ENCODE measurements at places on chromosomes 1 and 21.

- no peak for DNase-seq
These were observed 31.2 kb downstream of the SPRTN start for GRCh38 chr1:231369282-231369681.

DNA sequence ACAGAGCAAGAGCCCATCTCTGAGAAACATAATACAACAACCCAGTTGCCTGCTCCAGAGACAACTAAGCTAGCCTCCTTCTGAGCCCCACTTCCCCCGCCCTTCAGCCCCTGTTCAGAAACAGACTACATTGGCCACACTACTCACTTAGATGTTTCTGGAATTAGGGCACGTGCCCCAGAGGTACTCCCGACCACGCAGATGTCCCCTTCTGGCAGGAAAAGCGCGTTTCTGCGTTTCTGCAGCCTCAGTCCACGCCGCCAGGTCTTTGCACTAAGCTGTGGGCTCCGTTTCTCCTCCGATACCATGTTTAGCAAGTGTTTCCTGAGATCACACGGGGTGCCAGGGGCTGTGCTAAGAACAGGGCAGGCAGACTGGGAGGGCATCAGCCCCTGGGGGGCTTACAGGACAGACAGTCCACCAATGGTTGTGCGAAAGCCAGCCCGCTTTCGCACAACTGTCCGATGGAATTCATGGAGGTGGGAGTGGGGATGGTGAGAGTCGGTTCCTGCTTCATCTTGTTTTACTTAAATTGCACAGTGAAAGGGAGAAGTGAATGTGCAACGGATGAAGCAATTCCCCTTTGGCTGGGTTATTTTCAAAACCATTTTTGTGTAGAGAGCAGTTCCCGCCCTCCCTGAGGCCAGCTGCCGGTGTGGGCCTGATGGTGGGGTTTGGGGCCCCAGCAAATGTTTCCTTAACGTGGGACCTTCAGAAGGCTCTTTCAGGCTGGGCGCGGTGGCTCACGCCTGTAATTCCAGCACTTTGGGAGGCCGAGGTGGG, 2.7 kb downstream of the PIK3CD start:
- no peak for DNase-seq

- no peak for DNase-seq
These were observed 35.2 kb upstream of the LRP8 start for GRCh38 chr1:53362851-53363642.

DNA sequence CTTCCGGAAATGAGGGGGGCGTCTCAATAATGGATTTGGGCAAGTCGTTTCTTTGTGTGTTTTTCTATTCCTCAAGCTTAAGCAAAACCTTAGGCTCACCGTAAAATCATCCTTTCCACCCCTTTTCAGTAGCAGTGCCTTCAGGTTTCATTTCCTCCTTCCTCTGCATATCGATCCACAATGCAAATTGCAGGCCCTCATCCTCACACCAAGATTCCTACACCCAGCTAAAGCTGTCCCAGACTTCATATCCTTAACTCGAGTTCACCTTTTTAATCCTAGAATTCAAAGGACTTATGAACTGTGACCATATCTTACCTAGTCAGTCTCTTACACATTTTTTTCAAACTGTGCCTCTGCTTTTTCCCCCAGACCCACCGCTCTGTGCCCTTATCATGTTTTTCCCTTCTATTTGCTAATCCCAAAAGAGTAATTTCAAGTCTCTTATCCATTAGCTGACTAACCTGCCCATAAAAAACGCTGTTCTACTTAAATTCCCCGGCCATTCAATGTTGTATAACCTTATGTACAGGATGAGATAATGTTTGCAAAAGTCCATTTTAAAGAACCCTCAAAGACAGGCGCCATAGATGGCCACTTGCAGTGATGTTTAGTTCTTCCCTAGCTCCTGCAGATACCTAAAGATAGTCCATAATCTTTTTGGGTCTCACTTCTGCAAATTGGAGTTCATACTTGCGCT, 1.5 kb downstream of the AKIRIN1 start:
- DNase-seq: no peak

- DNase-seq: no peak
These were observed 271.2 kb downstream of the ZP4 start for GRCh38 chr1:237619553-237619952.

DNA sequence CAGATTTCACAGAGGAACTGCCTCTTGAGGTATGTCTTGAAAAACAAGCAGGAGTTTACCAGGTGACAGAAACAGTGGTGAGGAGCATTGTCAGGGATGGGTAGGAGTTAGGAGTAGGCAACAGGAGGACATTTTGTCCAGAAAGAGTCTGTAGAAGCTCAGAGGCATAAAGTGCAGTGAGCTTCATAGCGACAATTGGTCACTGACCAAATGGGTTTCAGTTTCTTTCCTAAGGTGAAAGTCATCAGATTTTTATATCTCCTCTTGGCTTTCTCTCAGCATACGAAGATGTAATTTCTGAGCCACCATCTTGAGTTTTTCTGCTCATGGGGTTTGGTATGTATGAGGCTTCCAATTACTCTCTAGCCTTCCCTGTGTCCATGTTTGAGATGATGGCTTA, 29.3 kb upstream of the FASLG start:
- DNase-seq: no peak

DNA sequence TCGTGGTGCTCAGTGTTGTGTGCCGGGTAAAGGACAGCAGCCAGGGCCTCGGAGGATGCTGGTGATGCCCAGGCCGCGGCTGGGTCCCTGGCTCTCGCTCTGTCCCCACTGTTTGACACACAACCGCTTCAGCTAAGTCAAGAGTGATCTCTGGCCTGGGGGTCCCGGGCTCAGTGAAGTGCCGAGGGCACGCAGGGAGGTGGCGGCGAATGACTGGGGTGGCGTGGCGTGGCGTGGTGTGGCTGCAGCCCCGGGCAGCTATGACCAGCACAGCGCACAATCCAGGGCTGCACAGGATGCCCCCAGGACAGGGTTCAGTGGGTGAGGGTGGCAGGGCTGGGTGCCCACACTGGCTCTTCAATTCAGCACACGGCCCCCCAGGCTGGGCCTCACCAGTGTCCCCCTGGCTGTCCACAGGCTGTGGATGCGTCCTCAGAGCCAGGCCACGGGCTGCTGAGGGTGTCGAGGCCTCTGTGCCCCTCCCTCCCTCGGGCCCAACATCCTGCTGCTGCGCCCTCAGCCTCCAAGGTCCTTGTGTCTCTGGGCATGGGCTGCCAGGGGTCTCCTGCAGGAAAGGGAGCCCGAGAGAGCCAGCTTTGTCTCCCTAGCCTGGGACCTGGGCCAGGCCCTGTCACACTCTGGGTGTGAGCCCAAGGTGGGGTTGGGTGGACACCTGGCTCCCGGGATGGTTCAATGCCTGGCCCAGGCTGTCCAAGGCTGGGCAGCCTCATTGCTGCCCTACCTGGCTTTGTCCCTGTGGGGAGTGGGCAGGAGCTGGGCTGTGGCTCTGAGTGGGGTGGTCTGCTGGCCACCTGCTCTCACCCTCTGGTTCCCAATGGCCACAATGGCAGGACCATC, 12.0 kb upstream of the SKI start:
- no peak for DNase-seq

DNA sequence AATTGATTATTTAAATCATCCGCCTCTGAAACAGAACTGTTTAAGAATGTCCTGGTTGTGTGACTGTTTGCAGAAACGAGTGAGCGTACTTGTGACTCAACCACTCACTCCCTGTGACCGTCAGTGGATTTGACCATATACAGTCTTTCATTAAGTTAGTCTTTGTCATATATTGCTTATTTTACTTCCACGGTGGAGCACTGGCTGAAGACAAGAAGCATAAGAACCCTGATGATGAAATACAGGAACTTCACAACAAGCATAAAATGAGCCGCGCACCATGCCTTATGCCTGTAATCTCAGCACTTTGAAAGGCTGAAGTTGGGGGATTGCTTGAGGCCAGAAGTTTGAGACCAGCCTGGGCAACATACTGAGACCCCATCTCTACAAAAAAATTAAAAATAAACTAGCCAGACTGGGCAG, 194.0 kb downstream of the TOMM20 start:
- DNase-seq: no peak

- DNase-seq: no peak
These were observed 124.0 kb upstream of the ERG start for GRCh38 chr21:38622081-38622826.

GRCh38 chr1:229136822-229137221, 134.1 kb upstream of the RAB4A start:
- no peak for DNase-seq

DNA sequence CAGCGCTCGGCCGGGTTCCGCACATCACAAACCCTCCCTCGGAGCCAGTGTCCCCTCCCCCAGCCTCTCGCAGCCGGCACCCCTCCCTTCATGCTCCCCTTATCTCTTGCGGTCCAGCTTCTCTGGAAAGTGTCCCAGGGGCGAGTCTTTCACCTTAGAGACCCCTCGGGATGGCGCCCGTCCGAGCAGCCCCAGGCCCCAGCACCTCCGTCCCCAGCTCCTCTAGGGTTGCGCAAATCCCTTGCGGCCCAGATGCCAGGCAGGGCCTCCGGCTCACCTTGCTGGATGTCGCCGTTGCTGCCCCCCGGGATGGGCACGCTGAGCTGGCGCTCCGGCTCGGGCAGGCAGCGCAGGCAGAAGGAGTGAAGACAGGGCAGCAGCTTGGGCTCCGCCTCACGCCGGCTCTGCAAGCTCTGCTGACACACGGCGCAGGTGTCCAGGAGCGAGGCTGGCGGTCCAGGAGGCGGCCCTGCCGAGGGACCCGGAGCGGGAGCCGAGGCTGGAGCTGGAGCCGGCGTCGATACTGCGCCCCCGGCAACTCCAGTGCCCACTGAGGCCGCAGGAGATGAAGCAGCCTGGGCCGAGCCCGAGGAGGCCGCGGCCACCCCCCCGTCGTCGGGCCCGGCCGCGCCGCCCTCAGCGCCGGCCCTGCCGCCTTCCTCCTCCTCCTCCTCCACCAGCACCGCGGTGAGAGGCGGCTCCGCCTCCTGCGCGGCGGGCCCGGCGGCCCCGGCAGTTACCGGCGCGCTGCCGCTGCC, 550 bp downstream of the TRIM33 start:
- no peak for DNase-seq

- DNase-seq: no peak
These were observed 16.3 kb downstream of the CAPZB start for GRCh38 chr1:19469004-19469403.

GRCh38 chr1:116356673-116357072, 16.4 kb upstream of the ATP1A1 start:
- DNase-seq: no peak

DNA sequence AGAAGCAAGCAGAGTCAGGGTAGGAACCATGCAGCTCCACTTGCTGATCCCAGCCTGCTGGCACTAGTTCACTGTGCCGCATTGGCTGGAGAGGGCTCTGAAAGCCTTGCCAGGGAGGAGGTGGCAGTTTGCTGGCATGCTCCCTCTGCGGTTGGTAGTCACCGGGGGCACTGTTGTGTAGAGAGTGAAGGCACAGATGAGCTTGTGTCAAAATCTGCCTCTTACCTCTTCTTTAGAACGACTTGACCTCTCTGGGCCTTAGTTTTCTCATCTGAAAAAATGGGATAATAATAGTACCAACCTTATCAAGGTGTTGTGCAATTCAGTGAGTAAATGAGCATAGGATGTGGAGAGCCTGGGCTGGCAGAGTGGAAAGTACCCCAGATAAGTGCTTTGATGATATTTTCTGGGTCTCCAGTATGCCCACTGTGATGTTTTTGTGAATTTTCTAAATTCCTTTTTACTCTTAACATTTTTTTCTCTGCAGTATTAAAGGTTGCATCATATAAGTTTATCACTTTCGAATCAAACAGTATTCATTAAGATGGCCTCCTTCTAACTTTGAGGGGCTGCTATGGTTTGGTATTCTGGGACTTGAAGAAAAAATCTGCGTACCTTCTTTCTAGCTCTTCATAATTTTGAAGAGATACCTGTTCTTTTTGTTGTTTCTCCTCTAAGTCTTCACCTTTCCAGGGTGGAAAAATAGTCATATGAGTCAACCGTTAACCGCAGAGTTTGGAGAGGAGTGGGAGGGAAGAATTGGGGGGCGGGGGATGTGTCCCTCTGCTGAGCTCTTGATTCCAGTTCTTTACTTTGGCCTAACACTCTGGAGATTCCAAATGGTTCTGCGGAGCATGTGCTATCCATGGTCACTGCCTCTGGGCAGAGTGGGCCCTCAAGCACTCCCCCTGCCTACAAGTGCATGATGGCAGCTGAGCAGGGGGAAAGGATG, 26.8 kb downstream of the SZRD1 start:
- no peak for DNase-seq

DNA sequence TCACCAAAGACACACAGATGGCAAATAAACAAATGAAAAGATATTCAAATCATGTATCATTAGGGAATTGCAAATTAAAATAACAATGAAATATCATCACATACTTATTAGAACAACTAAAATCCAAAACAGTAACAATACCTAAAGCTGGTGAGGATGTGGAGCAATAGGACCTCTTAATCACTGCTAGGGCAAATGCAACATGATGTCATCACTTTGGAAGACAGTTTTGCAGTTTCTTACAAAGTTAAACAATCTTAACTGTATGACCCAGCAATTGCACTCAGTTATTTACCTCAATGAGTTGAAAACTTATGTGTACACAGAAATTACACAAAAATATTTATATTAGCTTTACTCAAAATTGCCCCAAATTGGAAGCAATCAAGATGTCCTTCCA, 47.3 kb downstream of the SELENOF start:
- no peak for DNase-seq

GRCh38 chr1:153534925-153535241, 908 bp downstream of the S100A6 start:
- no peak for DNase-seq

DNA sequence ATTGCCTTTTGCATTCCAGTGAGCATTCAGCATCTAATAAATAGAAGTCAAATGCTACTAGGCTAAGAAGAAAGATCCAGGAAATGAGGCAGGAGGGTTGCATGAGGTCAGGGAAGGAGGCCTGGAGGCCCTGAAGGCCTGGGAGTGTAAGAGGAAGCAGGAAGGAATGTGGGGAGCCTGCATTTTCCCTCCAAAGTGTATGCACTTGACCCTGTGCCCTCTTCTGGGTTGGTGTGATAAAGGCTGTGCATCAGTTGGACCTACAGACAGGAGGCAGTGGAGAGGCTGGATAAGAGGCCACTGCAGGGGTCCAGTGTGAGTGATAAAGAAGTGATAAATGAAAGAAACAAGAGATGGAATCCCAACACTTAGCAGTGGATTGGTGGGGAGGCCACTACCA, 20.4 kb downstream of the KIAA1614 start:
- DNase-seq: no peak

GRCh38 chr1:3908886-3909517, 8.9 kb upstream of the C1orf174 start:
- no peak for DNase-seq

GRCh38 chr1:82090104-82090503, 289.4 kb downstream of the ADGRL2 start:
- DNase-seq: no peak

- no peak for DNase-seq
These were observed 41.9 kb downstream of the NPHP4 start for GRCh38 chr1:5950201-5950895.

Measured in LNCaP clone FGC (cell line).